Naive thymus-derived CD8-positive, alpha-beta T cell (primary cell): ENCODE measurements at places on chromosomes 1 and 21. TPM values are rescaled to one million over a fixed set of nuclear protein-coding genes. Genes with fewer than 3 reads are reported as not detected.

ZNF593OS gene
- total RNA-seq, result not detected

RNU1-1 gene
- total RNA-seq, result 3,916 TPM

- H3K4me3 ChIP-seq, result no peak overlapping the region
- peaks cover 8% of the 10 kb centered on the region for H3K27me3 ChIP-seq
- no peak for DNase-seq
- no peak overlapping the region for H3K27ac ChIP-seq
- H3K36me3 ChIP-seq, result no peaks in the 10 kb centered on the region
- no peaks in the 10 kb centered on the region for H3K4me1 ChIP-seq
Observed at GRCh38 chr1:115402753-115403184, 64.7 kb upstream of the NGF start.

GRCh38 chr1:184291701-184292100 is 95.1 kb upstream of the C1orf21 start:
- peaks cover 11% of the 10 kb centered on the region for H3K36me3 ChIP-seq
- H3K4me3 ChIP-seq, result no peak overlapping the region
- no peaks in the 10 kb centered on the region for H3K4me1 ChIP-seq
- H3K27ac ChIP-seq, result no peak overlapping the region
- peaks cover 11% of the 10 kb centered on the region for H3K27me3 ChIP-seq

DNA sequence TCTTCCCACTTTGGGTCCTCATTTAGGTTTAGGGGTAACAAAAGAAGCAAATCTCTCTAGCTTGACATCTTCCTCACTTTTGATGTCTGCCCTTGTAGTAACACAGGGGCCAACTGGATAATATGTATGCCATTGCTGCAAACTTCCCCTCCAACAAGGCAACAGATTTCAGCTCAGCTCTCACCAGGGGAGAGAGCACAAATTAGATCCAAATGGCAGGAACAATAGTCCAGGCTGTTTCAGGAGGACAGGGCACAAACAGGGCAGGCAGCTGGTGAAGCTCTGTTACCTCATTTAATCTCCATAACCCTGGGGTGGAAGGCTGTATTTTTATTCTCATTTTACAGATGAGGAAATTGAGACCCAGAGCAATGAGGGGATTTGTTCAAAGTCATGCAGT is 4.3 kb upstream of the PIK3R3 start:
- H3K36me3 ChIP-seq, result no peaks in the 10 kb centered on the region
- H3K4me1 ChIP-seq, result peaks cover 17% of the 10 kb centered on the region
- no peak for DNase-seq
- peaks cover 68% of the 10 kb centered on the region for H3K27me3 ChIP-seq
- H3K27ac ChIP-seq, result no peak overlapping the region

DNA sequence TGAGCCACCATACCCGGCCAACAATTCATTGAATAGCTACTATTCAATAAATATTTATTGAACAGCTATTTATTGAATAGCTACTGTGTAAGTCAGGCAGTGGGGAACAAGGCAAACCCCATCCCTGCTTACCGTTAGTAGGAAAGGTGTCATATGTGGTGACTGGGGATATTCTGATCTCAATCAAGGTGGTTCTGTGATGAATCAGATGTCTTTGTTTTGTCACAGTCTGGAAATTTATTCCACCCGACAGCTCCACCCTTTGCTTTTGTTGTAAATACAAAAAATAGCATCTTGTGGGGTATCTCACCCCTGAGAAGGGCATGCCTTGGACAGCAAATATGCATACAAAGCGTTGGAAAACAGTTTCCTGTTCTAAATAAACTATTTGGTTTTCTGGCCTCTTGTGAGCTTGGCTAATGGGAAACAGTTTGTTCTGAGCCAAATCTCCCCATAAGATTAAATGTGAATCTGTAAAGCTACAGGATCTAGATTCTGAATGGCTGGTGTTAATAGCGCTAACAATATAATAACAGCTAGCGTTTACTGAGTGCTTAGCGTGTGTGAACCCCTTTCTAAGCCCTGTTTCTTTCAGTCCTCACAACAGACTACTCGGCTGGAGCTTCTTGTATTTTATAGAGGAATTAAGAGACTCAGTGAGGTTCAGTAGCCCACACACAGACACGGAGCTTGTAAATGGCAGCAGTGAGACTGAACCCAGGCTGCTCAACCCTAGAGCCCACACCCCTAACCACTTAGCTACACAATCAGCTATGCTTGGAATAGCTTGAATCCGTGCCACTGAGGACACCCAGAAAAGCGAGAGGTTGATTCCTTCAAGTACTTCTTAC is 5.5 kb downstream of the PDPN start:
- no peak overlapping the region for H3K27ac ChIP-seq
- H3K27me3 ChIP-seq, result peaks cover 33% of the 10 kb centered on the region
- H3K4me3 ChIP-seq, result no peak overlapping the region
- H3K36me3 ChIP-seq, result no peaks in the 10 kb centered on the region
- DNase-seq, result no peak

- H3K27me3 ChIP-seq, result no peaks in the 10 kb centered on the region
- no peaks in the 10 kb centered on the region for H3K36me3 ChIP-seq
- peaks cover 43% of the 10 kb centered on the region for H3K4me1 ChIP-seq
- no peak for DNase-seq
- peak within 1 kb of the TSS; percentile 94 for H3K4me3 ChIP-seq
Observed at GRCh38 chr1:243850202-243850451, at the start of gene AKT3. AKT3 (minus strand) TSS chr1:243850243; CDS start chr1:243843170, 7,073 bp downstream.
